ENCODE measurements at places on chromosomes 16 and 17.

DNA sequence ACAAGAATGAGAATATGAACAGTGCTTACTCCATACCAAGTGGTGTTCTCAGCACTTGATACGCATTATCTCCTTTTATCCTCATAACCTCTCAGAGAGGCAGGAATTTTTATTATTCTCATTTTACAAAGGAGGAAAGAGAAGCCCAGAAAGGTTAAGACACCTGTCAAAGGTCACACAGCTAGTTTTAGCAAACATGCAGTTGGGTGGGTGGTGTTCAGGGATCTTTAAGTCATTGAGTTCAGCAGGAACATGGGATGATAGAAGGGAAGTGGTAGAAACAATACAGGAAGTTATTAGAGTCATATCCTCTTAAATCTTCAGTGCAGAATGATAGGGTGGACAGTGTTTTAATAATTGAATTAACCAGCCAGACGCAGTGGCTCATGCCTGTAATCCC, 95.4 kb downstream of the IRX3 start:
- no peak for DNase-seq

DNA sequence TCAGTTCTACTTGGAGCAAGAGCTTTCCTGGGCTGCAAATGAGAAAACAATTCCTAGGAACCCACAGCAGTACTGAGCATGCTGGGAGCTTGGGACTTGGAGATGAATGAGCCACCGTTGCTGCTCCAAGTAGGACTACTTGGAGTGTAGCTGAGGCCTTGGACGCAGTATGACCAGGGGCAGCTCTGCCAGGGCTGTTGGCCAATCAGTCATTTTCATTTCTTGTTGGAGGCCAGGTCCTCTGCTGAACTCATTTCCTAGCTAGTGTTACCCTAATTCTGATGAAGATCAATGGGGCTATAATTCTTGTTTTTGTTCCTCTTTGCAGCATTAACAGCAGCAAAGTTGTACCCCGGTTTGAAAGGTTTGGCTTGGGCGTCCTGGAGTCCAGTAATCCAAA, 8.0 kb upstream of the LGALS9 start:
- no peak for DNase-seq

- DNase-seq = no peak
These were observed 824 bp upstream of the MPP2 start for GRCh38 chr17:43907998-43908721.

DNA sequence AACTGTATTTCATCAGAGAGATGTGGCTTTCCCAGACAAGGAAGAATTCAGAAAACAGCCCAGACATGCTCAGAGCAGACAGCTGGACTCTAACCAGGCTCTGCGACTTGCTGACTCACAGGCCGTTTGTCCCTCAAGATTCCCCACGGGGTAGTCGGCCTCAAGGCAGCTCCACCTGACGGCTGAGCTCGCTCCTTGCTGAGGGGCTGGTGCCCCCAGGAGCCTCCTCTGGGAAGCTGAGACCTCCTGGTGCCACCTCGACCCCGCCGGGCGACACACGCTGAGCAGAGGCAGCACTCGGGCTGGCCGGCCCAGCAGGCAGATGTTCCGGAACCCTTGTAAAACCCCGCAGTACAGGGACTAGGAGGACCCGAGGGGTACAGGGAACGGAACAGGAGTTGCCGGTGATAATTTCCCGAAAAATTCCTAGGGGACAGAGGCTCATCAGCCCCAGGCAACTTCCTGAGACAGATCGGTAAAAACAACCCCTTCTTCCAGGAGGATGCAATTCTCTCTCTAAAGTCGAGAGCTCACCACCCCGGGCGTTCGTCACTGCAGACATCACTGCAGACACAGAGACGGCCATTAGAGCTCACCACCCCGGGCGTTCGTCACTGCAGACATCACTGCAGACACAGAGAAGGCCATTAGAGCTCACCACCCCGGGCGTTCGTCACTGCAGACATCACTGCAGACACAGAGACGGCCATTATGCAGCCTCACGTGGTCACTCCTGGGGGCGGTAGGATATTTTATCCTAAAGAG, 19.9 kb downstream of the RPH3AL start:
- peak; percentile 5 for DNase-seq

DNA sequence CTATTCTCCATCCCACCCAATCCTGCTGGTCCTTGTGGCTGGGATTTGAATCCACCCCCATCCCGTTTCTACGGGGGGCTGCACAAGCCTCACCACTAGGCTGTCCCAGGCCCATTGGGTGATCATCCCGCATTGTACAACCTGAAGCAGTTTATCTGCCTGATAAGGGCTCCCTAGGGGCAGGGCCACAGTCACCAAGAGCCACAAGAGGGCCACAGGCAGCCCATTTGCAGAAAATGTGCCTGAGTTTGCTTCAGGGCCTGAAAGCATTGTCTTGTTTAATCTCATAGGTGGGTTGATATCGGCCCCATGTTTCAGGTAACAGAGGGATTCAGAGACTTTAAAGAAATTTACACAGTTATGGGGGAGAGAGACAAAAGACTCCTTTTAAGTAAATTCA, 245.0 kb downstream of the CPPED1 start:
- no peak for DNase-seq

DNA sequence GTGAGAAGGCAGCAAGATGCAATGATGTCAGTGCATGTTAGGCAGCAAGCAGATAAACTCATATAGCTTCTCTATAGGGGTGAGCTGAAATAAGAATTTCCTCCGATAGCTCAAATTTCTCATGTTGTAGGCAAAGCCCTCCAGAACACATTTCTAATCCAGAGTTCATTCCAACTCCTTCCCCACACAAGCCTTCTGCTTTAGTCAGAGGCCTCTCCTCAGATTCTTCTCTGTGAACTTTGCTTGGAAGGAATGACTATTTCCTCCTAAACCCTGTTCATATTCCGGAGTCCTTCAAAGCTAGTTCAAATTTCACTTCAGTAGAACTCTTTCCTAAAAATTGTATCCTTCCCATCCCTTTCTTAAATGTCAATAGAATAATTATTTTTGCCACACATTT, 144.8 kb downstream of the KCNJ2 start:
- no peak for DNase-seq

DNA sequence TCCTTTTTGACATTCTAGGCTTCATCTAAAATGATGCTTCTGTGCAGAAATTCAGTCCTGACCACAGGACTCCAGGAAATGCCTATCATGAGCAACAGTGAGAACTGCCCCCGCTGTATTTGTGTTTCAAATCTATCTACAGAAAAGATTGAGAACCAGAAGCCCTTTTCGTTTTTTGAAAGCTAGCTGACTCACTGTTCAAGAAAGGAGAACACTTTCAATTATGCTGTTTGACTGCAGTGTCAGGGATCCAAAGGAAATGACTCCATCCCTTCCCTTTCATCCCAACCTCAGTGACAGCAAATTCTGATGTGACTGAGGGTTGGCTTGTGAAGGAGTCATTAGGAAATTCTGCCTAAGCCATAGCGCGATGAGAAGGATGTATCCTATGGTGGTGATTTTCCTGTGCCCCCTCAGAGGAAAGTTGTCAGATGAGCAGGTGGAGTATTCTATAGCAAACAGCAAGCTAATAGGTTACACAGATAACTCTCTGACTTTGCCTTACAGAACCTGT, 622.3 kb downstream of the TMEM114 start:
- DNase-seq = no peak

GRCh38 chr17:17150448-17150800, 55.7 kb downstream of the PLD6 start:
- DNase-seq = no peak

DNA sequence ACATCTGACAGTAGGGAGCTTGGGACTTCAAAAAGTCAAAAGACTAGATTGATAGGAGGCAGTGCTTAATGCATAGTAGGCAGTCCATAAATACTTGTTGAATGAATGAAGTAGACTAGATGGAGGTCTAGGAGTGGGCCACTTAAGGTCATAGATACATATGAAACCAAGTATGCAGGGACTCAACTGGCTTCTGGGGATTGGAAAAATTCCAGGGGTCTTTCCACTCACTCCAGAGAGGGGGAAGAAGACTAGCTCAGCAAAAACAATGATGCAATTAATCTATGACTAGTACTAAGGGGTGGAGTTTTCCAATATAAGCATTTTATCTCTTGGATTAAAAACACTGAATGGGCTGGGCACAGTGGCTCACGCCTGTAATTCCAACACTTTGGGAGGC, 298.3 kb upstream of the XYLT1 start:
- no peak for DNase-seq
